Stimulated activated CD4-positive, alpha-beta T cell treated with anti-CD3 and anti-CD28 coated beads, Interleukin-1b, Interleukin-23, amount 100 ng/mL, for 1 hour (primary cell): ENCODE measurements at places on chromosomes 4 and X.

DNA sequence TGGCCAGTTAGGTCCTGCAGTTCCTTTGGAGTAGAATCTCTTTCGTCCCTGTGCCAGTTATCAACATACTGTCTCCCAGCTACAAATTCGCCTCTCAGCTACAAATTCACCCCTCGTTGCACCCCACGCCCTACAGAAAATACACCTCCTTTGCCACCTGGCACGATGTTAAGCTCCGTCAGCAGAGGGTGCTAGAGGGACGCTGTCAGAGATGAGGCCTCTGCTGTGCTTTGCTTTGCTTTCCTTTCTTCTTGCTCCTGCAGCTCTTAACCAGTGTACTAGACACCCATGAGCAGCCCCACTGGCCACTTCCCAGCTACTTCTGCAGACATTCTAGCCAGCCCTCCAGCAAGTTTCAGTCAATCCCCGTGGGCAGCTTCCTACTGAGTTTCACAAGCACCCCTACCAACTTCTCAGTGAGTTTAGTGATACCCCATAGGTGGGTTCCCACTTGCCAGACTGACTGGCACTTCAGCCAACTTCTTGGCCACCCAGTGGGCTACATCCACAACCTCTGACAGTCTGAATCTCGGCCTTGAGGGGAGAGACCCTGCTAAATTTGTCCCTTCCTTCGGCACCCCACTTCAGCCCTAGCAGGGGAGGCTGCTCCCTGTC is 21.8 kb downstream of the HAUS3 start:
- DNase-seq: peak; percentile 60

DNA sequence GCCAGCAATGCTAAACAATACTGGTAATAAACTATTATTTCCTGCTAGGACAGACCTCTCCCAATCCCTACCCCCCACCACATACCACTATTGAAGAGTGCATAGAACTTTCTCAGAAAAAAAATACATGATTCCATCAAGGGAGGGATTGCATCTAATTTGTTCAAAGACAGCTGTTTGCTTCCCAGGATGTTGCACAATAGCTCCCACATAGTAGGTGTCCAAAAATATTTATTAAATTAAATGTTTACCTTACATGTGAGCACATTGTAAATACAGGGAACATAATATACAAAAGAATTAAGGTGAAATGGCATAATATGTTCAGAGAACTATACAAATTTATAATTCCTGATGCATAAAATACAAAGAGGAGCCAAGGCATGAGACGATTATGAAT is 1111.8 kb upstream of the LCORL start:
- DNase-seq: no peak

GRCh38 chrX:117274965-117275364 is 812.2 kb upstream of the CT83 start:
- DNase-seq: no peak

- no peak for DNase-seq
Measured at GRCh38 chr4:58553031-58553430, 1442.8 kb upstream of the IGFBP7 start.

DNA sequence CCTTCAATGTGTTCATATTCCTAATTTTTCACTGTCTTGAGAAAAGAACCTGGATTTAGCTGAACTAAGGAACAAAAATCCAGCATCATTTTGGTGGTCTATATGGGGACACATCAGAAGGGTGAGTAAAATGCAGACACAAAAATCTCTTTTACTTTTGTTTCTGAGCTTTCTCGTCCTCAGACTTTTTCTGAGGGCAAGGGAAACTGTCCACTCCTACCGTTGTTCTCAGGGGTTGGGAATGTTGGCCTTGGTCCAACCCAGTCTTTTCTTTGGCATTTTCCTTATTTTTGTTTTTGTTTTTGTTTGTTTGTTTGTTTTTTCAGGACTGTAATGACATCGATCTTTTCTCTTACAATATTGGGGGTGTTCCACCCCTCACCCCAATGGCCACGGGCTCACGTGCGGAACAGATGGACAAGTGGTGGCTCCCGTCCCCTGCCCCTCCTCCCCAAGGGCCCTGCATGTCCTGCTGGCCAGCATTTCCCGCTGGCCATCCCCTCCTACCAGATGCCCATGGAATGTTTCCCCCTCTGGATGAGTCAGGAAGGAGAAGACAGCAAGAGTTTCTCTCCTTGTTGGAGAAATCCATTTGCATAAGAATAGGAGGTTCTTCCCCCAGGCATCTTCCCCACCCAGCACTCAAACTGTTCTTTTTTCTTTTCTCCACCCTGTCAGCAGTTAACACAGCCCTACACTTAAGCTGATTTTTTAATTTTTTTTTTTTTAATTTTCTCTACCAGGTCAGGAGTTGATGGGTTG is 305.4 kb upstream of the NDST4 start:
- no peak for DNase-seq

GRCh38 chrX:55135171-55135570 is 46.4 kb downstream of the PAGE2 start:
- peak; percentile 1 for DNase-seq

DNA sequence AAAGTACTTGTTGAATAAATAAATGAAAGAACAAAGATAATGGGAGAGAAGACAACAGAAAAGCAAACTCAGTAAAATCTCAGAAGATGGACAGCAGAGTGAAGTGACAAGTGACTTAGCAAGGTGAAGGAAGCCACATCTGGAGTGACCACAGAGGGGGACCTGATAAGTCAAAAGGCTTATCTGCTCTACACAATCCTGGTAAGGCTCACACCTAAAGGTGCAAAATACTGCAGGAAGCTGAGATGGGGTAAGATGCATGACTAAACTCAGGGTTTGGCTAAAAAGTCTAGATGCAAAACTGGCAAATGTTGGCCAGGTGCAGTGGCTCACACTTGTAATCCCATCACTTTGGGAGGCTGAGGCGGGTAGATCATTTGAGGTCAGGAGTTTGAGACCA is 22.2 kb downstream of the TRMT2B start:
- DNase-seq: no peak

DNA sequence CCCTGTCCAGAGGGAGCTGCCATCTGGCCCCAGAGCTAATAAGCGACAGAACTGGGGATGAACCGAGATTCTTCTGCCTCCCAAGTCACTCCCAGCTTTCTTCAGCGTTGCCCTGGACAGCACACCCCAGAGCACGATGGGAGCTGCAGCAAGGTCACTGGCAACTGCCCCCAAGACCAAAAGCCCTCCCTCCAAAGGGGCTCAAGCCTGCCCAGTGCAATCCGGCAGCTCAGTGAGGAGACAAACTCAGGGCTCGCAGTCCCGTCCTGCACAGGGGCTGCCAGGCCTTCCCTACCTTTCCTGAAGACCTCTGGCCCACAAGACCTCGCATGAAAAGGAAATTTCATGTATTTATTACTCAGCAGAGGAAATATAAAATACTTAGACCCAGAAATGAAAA is 174.8 kb downstream of the BCOR start:
- DNase-seq: no peak

DNA sequence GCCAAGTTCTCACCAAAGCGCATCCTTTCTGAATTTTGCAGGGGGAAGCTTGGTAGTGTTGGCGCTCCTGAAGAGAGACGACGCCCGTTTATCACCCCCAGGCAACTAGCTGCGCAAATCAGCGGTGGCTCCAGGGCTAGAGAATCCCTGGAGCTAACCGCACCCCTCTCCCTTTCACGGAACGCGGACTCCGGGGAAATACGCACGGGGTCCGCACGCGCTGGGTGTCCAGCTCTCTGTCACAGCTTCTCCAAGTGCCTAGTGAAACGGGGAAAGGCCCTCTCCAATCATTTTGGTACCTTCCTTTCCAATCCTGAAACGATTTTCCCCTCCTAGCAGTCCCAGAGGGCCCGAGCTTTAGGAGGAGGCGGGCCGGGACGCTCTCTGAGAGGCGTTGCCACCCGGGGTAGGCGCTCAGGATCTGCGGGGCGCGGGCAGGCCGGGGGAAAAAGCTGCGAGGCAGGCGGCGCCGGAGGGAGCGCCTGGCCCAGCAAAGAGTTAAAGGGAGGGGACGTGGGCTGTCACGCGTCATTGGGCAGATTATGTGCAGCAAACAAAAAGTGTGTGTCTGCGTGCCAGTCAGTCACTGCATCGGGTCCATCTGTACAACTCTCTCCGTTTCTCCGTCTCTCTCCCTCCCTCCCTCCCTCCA is at the start of gene PRDM8:
PRDM8 (plus strand) TSS at position 582 of the 652 bp plus-strand sequence. CDS start 2,578 bp downstream, outside the sequence.
- no peak for DNase-seq

DNA sequence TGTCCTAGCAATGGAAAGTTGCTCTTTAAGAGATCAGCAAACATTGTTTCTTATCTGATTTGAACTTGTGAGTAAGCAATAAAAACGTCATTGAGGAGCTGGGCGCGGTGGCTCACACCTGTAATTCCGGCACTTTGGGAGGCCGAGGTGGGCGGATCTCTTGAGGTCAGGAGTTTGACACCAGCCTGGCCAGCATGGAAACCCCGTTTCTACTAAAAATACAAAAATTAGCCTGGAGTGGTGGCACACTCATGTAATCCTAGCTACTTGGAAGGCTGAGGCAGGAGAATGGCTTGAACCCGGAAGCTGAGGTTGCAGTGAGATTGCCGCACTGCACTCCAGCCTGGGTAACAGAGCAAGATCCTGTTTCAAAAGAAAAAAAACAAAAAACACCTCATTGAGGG is 11.2 kb upstream of the PLAC8 start:
- no peak for DNase-seq

- DNase-seq: no peak
Measured at GRCh38 chr4:102180046-102180445, 165.2 kb downstream of the SLC39A8 start.

- DNase-seq: no peak
Measured at GRCh38 chr4:90069151-90069550, 58.0 kb upstream of the CCSER1 start.

DNA sequence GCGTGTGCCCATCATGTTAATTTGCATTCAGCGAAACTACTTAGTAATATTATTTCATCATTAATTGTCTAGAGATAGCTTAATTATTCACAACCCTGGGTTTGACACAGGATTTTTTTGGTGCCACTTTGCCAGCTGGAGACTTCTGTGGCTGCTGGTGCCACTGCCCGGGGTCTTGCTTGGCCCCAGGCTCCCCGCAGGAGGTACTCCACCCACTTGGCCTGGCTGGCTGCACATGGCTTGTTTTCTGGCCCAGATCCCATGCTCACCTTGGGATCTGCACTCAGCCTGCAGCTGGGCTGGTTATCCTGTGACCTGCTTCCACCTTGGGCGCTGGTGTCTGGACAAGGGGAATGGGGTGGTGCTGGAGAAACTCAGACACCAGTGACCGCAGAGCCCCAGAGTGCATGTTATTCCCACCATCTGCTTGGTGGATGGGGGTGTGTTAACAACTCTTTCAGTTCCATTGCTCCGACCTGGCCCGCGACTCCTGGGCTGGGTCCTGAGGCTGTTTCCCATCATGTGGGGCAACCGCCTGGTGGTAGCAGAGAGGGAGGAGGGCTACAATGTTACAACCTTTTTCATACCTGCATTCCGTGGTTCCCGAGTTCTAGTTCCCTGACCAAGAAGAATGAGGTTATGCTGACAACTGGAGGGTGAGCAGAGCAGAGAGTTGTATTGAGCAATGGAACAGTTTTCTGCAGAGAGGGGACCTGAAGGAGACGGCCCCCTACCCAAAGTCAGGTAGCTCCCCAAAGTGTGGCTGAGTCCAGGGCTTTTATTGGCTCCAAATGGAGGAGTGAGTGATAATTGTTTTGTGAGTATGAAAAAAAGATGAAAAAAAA is 1950.0 kb upstream of the IGFBP7 start:
- no peak for DNase-seq

DNA sequence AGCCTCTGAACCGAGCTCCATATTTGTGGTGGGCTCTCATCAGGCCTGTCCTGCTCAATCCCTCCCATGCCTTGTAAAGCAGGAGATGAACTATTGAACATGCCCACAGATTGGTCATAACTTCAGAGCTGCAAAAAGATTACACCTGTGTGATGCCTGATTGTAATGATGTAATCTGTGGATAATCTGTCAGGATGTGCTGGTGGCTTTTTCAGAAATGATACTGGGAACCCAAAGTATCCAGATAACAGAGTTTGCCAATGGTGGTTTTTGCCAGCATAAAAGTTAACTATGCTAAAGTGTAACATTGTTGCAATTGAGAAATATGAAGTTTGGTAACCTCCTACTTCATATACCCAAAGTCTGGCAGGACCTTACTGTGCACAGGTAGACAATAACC is 393.4 kb downstream of the RAPGEF2 start:
- DNase-seq: no peak

DNA sequence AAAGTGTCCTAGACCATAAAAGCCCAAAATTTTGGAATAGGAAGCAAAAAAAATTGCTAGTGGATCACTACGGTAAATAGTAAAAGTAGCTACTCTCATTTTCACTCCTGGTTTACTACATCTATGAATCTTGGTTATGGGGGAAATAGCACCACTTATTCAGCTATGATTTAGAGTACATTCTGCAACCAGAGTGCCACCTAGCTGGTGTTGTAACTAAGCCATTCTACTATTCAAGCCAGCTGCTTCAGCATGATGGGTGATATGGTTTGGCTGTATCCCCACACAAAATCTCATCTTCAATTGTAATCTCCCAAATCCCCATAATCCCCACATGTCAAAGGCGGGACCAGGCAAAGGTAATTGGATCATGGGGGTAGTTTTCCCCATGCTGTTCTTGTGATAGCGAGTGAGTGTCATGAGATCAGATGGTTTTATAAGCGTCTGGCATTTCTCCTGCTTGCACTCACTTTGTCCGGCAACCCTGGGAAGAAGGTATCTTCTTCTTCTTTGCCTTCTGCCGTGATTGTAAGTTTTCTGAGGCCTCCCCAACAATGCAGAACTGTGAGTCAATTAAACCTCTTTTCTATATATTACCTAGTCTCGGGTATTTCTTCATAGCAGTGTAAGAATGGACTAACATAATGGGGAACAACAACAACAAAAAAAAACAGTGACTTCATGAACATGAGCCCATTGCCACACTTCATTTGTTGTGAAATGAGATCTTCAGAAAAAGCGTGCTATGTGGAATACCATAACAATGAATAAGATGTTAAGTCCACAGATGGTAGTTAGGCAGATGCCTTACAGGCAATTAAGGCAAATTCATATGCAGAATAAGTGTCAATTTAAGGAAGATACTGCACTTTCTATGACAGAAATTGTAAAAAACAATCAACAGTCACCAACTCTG is 280.1 kb downstream of the PABPC4L start:
- DNase-seq: no peak

- no peak for DNase-seq
Measured at GRCh38 chrX:3161681-3162080, 120.4 kb downstream of the ARSF start.

DNA sequence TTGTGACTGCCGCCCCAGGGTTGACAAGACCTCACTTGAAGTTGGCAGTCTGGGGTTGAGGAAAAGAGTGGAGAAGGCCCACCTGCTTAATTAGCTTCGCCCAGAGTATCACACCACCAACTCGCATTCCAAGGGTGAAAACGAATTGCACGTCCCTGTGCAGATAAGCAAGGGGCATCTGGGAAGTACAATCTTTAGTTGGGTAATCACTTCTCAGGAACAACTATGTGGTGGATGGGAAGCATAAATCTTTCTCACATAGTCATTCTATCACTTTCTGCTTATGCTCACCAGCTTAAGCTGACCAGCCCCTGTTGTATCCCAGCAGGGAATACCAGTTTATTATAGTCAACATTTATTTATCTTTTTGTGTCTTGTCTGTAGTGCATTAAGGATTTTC is 14.3 kb downstream of the SPCS3 start:
- DNase-seq: no peak
